ENCODE measurements at places on chromosomes 12 and 14. TPM values are rescaled to one million over a fixed set of nuclear protein-coding genes. Genes with fewer than 3 reads are reported as not detected.
A peak's percentile ranks its signal among the peaks of the same experiment; 100 is the strongest.

The LRP6 gene
- 15.3 TPM for polyA plus RNA-seq

DNA sequence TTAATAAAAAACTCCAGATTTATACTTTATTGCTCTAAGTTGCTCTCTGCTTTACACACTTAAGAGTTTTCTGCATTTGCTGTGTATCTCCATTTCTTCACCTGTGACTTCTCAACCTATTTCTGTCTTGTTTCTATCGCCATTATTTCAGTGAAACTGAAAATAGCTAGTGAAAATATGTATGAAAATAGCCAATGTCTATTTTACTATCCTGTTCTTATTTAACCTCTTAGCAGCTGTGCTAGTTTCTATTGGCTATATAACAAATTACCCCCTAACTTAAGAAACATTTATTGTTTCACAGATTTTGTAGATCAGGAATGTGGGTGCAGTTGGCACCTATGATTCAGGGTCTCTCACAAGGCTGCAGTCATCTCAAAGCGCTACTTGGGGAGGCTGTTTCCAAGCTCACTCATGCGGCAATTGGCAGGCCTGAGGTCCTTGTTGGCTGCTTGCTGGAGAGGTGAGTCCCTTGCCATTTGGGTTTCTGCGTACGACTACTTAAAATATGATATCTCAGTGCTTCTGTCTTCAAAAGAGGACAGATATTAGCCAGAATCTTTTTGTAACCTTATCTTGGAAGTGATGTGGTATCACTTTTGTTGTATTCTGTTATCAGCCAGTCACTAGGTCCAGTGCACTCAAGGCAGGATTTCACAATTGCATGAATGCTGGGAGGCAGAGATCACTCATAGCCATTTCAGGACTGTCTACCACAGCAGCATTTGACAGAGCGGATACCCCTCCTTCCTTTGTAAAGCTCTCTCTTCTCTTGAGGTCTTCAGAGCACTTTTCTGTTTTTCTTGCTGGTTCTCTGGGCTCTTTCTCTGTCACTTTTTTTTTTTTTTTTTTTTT, 7.2 kb downstream of the ERC1 start:
- no peak for DNase-seq

DNA sequence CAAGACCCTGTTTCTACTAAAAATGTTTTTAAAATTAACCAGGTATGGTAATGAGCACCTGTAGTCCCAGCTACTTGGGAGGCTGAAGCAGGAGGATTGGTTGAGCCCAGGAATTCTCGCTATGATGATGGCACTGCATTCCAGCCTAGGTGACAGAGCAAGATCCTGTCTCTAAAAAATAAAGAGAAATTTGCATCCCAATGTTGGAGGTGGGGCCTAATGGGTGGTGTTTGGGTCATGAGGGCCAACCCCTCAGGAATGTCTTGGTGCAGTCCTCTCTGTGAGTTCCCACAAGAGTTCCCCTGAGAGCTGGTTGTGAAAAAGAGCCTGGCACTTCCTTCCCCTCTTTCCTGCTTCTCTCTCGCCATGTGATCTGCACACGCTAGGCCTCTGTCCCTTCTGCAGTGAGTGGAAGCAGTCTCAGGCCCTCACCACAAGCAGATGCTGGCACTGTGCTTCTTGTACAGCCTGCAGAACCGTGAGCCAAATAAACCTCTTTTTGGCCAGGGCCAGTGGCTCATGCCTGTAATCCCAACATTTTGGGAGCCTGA, 11.3 kb downstream of the ACOT6 start:
- no peak for DNase-seq

- no peak for DNase-seq
Observed at GRCh38 chr12:126385785-126386184, 1320.5 kb downstream of the AACS start.

DNA sequence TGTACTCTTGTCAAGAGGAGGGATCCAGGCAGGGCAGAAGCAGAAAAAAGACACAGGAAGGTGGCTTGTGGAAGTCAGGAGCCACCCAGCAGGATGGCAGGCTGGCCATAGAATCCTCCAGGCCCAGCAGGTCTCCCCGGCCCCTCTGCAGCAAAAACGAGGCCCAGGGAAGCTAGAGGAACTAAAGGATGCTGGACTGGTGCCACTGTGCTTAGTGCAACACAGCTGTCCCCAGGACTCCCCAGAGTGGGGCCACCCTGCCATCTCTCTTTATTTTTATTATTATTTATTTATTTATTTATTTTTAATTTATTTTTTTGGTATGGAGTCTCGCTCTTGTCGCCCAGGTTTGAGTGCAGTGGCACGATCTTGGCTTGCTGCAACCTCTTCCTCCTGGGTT, 54.1 kb downstream of the PITPNM2 start:
- no peak for DNase-seq

DNA sequence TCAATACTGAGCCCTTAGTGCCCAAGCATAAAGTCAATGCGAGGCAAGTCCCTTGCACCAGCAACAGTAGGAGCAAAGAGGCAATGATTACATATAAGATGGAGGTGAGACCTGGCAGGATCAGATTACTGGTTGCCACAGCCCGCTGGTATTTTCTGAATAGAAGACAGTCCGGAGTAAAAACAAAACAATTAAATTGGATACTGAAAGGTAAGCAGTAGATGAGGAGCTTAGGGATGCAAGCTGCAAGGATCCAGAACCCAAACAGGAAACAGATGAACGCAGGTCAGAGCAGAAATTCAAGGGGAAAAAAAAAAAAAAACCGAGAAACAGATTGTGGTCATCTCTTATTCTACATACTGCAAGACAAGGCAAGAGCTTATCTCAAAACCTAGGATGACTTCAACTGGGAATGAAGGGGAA, 119.6 kb downstream of the MED13L start:
- no peak for DNase-seq

The ANAPC7 gene
- polyA plus RNA-seq = 58.9 TPM

DNA sequence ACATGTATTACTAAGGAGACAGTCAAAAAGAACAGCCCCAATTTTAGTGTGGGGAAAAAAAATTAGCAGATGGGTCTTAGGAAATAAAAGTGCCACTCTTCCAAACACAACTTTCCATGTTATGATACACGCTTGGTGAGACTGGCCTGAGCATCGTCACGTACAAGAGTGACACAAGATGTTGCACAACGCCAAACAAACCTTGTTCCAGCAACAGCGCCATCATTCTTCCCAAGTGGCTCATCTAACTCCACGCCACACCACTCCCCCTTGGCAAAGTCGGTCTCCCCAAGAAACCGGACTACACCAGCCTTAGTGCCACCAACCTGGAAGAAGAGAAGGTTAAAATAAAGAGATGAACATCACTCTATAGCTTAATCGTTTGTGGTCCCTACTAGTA, 58.7 kb downstream of the CLIP1 start:
- no peak for DNase-seq

- no peak for DNase-seq
Observed at GRCh38 chr14:103961928-103962578, 19.7 kb upstream of the RD3L start.

DNA sequence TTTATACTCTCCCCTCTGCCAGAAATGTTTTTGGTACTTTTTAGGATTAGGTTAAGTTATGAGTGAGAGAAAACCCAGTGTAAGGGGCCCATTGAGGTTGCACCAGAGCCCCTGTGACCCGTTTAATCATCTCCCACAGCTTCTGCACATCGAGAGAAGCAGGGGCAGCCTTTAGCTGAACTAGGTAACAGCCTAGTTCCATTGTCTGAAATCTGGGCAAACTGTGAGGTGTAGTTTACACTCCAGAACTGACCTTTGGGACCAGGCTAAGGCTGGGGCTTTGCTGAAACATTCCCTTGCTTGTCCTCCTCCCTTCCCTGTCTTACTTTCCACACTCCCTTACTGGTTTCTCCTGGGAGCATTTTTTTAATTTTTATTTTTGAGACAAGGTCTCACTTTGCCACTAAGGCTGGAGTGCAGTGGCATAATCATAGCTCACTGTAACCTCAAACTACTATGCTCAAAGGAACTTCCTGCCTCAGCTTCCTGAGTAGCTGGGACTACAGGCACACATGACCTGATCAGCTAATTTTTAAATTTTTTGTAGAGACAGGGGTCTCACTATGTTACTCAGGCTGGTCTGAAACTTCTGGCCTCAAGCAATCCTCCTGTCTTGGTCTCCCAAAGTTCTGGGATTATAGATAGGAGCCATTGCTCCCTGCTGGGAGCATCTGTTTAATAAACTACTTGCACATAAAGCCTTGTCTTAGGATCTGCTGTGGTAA, 25.9 kb upstream of the DHRS2 start:
- DNase-seq = no peak

GRCh38 chr12:81147292-81147919, 69.5 kb downstream of the ACSS3 start:
- DNase-seq = no peak

The TSHR gene
- polyA plus RNA-seq = not detected

- DNase-seq = peak; percentile 38
Observed at GRCh38 chr14:59688224-59689170, 111.9 kb upstream of the CCDC175 start.

The THTPA gene
- polyA plus RNA-seq = 15.5 TPM

DNA sequence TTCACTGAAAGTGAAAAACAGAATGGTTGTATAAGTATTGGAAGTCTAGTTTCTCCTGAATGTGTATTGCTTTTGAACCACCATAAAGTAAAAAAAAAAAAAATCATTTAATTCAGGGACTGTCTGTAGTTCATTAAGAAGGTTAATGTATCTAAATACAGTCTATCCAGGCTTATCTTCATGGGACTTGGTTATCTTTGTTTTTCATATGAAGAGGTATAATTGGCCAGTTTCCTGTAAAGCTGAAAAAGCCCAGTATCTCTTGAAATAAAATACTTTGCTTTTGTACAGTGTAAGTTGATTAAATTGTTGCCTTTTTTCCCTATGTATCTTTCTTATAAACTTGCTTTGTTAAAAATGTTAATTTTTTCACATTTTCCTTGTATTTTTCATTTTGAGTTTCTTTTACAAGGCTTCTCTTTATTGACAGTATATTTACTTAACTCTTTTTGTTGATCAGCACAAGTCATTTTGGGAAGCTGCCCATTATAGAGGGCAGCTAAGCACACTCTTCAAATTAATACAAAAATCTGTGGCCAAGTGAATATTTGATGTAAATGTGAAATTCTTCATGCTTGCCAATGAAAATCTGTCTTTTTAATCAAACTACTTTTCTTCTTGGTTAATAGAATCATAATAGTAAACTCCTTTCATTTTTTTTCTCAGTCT, 156.0 kb downstream of the TMTC3 start:
- DNase-seq = peak; percentile 10

GRCh38 chr12:62983594-62983993, 48.6 kb upstream of the PPM1H start:
- DNase-seq = no peak

GRCh38 chr12:99809909-99810308, 162.4 kb downstream of the GARIN6 start:
- DNase-seq = no peak

The KRT75 gene
- not detected for polyA plus RNA-seq

The GDF3 gene
- not detected for polyA plus RNA-seq

DNA sequence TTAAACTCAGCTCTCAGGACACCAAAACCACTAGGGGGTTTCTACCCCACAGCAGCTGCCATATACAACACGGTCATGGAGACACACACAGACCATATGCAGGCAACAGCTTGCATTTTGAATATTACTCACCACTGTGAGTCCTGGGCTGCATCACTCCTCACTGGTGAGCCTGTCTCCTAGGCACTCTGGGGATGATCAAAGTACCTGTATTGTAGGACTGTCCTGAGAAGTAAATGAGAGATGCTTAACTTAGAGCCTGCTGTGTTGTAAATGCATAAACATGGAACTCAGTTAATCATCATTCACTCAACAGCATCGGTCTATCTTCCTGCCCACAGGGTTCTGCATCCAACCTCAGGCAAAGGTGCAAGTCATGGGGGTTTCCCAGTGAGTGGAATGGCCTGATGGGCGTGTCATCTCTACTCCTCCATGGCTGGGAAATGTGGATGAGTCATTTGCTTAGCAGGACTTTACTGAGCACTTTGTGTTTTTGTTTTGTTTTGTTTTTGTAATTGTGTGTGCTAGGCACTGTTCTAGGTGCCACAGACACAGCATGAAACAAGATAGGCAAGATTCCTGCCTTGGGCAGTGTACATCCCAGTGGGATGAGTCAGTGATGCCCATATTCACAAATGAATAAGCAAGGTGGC, 1141.2 kb upstream of the TMEM132C start:
- no peak for DNase-seq

The TRPV4 gene
- polyA plus RNA-seq = 5.2 TPM

DNA sequence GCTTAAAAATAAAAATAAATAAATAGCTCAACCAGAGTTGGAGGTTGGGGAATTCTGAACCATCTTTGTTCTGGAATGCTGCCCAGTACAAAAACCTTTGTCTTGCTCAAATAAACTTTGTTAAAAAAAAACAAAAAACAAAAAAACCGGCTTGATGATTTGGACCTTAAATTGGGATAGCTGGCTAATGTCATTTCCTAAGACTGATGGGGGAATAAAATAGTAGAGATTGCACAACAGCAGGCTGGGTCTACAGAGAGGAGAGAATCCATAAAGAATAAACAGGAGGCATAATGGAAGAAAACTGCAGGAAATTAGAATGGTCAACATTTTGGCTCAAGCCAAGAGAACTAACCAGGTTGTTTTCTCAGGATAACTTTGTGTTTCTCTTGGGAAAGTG, 370.9 kb downstream of the AEBP2 start:
- no peak for DNase-seq

The NACA gene
- 644 TPM for polyA plus RNA-seq

DNA sequence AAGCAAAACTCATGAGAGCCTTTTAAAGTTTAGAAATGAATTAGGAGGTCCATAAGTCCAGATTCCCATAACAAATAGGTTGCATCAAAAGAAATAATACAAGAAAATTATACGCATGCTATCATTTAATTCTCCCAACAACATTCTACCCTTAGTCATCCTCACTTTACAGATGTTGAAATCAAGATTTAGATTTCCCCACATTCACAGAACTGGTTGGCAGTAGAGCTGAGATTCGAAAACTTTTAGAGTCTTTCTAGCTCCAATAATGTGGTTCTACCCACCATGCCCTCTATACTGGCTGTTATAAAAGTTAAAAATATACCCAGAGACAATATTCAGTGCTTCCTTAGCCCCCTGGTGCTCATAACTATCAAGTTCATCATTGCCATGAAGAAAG, 56.6 kb upstream of the METAP2 start:
- DNase-seq = no peak

DNA sequence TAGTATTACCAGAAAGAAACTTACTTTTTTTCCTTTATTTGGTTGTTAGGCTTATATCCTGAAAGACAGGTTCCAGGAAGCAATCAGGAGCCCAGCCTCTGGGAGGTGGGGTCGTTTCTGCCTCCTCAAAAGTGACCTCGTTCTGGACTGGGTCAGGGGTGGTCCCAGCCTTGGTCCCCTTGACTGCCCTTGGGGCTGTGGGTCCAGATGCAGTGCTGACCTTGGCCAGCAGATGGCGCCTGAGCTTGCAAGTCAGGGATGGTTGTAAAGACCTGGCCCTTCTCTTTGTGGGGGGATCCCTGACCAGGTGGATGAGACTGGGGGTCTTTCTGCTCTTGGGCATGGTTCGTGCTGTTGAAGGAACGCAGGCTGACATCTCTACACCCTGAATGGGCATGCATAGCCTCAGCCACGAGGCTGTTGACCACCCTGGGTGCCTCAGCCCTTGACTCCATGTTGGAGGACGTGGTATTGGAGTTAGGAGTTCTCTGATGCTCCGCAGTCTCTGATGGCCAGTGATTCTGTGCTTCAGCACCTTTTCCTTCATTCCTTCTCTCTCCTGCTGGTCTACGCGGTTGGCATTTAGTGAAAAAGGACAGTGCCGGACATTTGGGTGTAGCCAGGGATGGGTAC, 62.4 kb downstream of the ADCK1 start:
- peak; percentile 84 for DNase-seq

All from SK-N-SH (cell line).